ENCODE measurements at places on chromosomes 12 and 14.

- no peak for DNase-seq
These were observed 3.2 kb upstream of the TCP11L2 start for GRCh38 chr12:106299202-106299774.

GRCh38 chr14:96176275-96176674 lies 28.4 kb upstream of the BDKRB2 start:
- no peak for DNase-seq

- no peak for DNase-seq
These were observed 176.4 kb downstream of the SLC38A4 start for GRCh38 chr12:46649433-46649832.

GRCh38 chr12:12531194-12531593 lies 31.5 kb downstream of the DUSP16 start:
- DNase-seq: no peak

DNA sequence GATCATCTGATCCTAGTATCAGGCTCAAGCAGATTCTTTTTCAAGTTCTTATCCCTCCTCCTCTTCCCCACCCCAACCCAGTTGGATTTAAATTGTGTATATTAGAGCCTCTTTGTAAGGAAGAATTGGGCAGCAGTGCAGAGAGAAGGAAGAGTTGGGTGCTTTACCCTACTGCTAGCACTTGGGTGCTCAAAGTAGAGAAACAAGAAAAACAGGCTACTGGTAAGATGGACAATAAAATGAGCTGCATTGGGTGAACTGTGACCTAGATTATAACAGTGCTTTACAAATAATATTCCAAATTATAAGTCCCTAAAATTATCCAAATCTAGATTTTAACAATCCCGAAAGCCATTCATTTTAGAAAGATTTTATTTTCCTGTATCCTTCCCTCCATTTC lies 363.4 kb upstream of the GARIN6 start:
- no peak for DNase-seq

- DNase-seq: no peak
These were observed 461 bp downstream of the SLC8A3 start for GRCh38 chr14:70188322-70188658.

- no peak for DNase-seq
These were observed 34.6 kb upstream of the NFKBIA start for GRCh38 chr14:35438910-35439713.

- DNase-seq: no peak
These were observed 174.4 kb upstream of the RPH3A start for GRCh38 chr12:112617153-112617505.

DNA sequence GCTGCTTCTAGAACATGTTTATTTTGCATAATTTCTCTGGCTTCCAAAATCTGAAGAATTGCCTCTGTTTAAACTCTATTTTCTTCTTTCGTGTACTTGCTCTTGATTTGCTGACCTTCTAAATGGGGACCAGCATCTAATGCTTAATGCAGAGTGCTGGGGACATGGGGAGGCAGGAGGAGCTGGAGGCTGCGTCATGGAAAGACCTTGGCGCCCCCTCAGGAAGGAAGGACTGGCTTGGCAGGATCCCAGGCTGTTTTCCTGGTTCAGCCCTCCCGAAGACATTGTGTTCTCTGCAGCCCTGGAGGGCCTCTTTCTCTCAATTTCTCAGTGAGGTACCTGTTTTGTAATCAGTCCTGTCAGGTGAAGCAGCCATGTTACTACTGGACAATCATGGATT lies 5.5 kb downstream of the PRKCH start:
- DNase-seq: no peak

DNA sequence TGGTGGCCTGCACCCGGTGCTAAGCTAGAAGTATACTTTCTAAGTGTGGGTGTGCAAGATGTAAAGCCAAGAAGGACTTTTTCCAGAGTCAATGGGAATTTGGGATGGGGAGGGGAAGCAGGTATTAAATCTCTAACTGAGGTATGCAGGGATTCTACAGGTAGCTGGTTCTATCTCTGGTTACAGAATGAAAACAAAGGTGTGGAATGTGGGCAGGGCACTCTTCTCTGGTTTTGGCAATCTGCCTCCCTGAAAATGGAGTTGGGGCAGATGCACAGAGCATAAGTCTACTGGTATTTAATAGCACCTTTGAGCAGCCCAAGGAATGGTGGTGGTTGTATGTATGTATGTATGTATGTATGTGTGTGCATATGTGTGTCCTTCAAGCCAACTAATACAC lies 66.7 kb upstream of the PPP1R12A start:
- no peak for DNase-seq

GRCh38 chr14:52911904-52912303 lies 38.9 kb downstream of the FERMT2 start:
- DNase-seq: peak; percentile 14

- DNase-seq: no peak
These were observed 390 bp downstream of the BRAP start for GRCh38 chr12:111685322-111685810.

DNA sequence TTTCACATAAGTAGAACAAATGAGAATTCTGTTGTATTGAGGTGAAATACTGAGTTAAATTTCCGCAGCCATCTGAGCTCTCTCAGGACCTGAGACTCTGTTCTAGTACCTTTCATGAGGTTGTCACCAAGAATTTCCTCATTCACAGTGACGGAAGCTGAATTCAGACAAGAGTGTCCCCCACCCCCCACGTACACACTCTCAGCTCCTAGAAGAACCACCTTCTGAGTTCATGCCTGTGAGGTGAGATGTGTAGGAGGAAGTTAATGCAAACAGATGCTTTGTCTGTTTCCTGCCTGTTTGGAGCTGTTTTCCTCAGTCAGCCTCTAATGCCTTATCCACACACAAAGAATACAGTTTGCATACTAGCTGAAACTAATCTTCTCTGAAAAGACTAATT lies 18.2 kb downstream of the BICDL1 start:
- DNase-seq: no peak

DNA sequence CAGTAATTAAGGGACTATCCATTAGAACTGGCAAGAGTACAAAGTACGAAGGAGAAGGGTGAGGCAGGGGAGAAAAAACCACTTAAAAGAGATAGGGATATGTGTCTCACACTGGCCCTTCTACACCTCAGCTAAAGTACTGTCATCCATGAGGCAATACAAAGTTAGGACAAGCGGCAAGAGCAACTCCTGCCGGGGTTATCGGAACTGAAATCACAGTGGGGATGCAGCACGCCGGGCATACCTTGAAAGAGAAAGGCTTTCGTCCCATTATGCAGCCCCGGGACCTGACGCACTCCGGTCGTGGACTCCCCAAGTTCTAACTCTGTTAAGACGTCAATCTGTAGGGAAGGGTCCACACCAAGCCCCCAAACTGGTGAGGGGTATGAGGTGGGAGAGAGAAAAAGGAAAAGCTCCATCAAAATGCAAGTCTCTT lies 1.1 kb downstream of the NELL2 start:
- DNase-seq: peak; percentile 18

GRCh38 chr14:98328496-98328895 lies 943.5 kb downstream of the BCL11B start:
- DNase-seq: no peak

DNA sequence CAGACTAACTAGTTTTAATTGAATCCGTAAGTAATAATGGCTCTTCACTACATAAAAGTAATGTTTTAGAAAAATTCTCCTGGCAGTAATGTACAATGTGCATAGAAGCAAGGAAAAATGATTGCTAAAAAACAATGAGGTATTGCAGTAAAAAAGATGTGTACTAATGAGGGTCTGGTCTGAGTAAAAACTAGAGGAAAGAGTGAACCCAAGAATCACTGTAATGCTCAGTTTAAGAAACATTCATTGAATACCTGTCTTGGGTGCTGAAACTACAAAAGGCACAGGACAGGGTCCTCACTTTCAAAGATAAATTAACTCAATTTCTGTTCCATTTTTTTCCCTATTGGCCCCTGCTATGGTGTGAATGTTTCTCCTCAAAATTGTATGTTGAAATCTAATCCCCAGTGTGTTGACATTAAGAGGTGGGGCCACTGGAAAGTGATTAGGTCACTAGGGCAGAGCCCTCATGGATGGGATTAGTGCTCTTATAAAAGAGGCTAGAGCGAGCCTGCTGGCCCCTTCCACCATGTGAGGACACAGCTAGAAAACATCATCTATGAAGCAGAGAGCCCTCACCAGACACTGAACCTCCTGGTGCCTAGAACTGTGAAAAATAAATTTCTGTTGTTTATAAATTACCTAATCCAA lies 51.6 kb downstream of the RPS6KA5 start:
- no peak for DNase-seq

DNA sequence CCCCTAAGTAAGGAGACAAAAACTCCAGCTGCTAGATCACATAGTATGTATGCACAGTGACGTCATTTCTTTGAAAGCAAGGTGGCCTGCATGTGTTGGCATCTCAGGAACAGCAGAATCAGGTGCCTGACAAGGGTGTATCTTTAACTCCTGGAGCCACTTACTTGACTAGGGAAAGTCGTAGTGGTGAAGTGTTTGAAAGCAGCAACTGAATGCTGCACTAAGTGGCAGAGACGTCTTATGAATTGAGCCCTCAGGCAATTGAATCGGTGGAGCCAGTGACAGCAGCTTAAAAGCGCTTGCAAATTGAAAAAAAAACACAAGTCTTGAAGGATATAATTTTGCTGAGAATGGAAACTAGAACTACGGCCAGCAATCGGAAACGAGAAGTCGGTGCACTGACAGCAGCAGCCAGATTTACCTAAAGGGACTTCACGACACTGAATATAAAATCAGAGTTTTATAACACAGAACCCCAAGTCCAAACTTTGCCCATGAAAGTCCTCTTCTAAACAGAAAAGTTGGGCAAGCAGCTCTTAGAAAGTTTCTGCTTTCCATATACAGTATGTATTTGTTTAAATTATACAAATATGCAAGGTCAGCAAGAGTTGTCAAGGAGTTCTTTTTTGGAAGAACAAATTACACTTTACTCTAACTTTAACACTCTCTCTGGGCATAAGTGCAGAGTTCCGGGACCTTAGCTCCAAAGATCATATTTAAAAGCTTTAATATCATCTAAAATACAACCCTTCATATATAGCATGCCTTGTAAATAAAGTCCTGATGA lies 1.1 kb downstream of the IGF1 start:
- DNase-seq: no peak

DNA sequence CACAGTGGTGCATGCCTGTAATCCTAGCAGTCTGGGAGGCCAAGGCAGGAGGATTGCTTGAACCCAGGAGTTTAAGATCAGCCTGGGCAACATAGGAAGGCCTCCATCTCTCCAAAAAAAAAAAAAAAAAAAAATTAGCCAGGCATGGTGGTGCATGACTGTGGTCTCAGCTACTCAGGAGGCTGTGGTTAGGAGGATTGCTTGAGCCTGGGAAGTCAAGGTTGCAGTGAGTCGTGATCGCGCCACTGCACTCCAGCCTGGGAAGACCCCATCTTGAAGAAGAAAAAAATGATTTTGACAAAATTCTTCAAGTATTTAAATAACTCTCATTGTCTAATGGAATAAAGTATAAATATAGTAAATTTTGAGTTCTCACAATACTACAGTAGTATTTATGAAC lies 219.2 kb upstream of the SSTR1 start:
- no peak for DNase-seq

- no peak for DNase-seq
These were observed 314.6 kb downstream of the GRIN2B start for GRCh38 chr12:13666806-13667205.

- DNase-seq: peak; percentile 89
These were observed 74.0 kb upstream of the CDKN3 start for GRCh38 chr14:54322701-54323337.

DNA sequence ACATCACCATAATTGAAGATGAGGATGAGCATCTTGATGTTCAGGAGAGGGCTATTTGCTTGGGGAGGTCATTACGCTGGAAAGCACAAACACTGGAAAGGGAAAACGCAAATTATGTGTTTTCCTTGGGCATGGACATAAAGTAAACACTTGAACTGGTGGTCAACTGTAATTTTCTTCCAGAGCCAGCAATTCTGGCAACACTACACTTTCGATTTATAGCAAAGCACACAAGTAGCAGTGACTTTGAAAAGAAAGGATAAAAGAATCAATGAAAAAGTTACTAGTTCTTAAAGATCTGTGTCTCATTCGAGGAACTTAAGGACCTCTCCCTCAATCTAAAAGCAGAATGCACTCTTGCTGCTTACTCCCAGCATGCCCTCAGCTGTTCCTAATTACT lies 2.2 kb downstream of the CLEC14A start:
- DNase-seq: no peak

DNA sequence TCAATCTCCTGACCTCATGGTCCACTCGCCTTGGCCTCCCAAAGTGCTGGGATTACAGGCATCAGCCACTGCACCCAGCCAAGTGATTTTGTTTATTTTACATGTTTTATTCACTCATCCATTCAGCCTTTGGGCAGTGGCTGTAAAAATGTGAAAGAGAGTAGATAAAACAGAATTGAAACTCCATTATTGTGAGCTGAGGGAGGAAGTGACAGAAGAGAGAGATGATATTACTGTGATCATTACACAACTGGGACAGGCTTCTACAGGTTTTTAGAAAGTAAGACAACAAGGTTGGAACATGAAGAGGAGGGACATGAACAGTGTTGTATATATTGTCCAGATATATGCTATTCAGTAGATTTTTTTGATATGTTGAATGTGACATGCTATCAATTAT lies 25.0 kb downstream of the CREBL2 start:
- DNase-seq: no peak

GRCh38 chr14:31030469-31030868 lies 4.3 kb upstream of the STRN3 start:
- DNase-seq: no peak

- DNase-seq: no peak
These were observed 185.5 kb downstream of the SSPN start for GRCh38 chr12:26380897-26381296.

DNA sequence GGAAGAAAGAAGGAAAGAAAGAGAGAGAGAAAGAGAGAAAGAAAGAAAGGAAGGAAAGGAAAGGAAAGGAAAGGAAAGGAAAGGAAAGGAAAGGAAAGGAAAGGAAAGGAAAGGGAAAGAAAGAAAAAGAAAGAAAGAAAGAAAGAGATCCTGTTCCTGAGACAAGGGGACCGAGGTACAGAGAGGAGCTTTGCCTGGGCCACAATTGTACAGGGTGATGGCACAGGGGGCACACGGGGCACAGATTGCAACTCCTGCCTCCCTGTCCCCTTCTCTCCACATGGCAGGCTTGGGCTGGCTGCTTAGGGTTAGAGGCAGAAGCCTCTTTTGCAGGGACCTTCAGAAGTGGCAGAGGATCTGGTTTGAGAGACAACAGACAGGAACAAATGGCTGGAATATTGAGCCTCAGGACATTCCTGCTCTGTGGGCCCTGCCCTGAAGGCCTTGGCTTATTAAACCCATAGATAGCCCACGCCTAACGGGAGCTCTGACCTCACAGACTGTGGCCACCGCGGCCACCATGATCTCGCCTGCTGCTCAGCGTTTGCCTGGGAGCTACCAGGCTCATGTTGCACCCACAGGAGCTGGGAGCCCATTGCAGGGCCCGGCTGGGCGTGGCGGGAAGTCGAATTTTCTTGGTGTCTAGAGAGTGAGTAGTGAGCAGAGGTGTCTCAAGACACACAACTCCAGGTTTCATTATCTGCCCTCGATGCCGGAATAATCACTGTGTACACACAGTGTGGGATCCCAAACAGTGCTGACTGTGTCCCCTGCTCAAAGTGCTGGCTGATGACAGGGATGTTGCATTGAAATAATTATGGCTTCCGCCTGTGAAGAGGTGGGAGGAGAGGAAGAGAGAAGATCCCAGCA lies 147.9 kb upstream of the NCOR2 start:
- no peak for DNase-seq

GRCh38 chr14:25394791-25395391 lies 344.9 kb upstream of the STXBP6 start:
- no peak for DNase-seq
